ENCODE measurements at places on chromosomes 1 and 21. TPM values are rescaled to one million over a fixed set of nuclear protein-coding genes. Genes with fewer than 3 reads are reported as not detected.

Gene IARS2
- total RNA-seq, result 89.2 TPM

Gene S100A3
- 1.3 TPM for total RNA-seq

Gene RGS13
- not detected for total RNA-seq

Gene CZIB
- 47.1 TPM for total RNA-seq

Gene CDK18
- total RNA-seq, result 1.7 TPM

Gene PCP4L1
- not detected for total RNA-seq

Gene GPR161
- 19.6 TPM for total RNA-seq

Gene CLCA4
- not detected for total RNA-seq

Gene FCRL6
- total RNA-seq, result not detected

Gene ASCL5
- not detected for total RNA-seq

Gene SGIP1
- total RNA-seq, result 48.0 TPM

Gene PLXNA2
- 95.8 TPM for total RNA-seq

Gene TFF3
- 257 TPM for total RNA-seq

Gene RAB7B
- not detected for total RNA-seq

Gene MPZ
- 1.0 TPM for total RNA-seq

Gene F11R
- total RNA-seq, result 318 TPM

Gene KRTAP11-1
- total RNA-seq, result not detected

Gene IFNAR2
- total RNA-seq, result 19.4 TPM

Gene UBE2U
- total RNA-seq, result not detected

Gene C1orf226
- total RNA-seq, result 1.1 TPM

Gene S100A13
- 91.7 TPM for total RNA-seq

Gene SRGAP2
- 102 TPM for total RNA-seq

Gene TPTE
- total RNA-seq, result not detected

Gene ADIPOR1
- total RNA-seq, result 134 TPM

Gene ACADM
- 57.8 TPM for total RNA-seq

Gene RIPPLY3
- total RNA-seq, result not detected

Gene NKAIN1
- not detected for total RNA-seq

Gene F13B
- total RNA-seq, result not detected

Gene KRTAP13-2
- not detected for total RNA-seq

Gene SLFNL1
- 0.51 TPM for total RNA-seq

Gene ERG
- total RNA-seq, result 98.8 TPM

Gene HENMT1
- total RNA-seq, result 1.5 TPM

Gene UTS2
- not detected for total RNA-seq

Gene BEND5
- 0.47 TPM for total RNA-seq

Gene WNT3A
- total RNA-seq, result not detected

Gene LRRC7
- 0.37 TPM for total RNA-seq

Gene PLCH2
- under 0.01 TPM for total RNA-seq

Gene LCE3E
- total RNA-seq, result not detected

Gene WDTC1
- total RNA-seq, result 51.4 TPM

Gene COL9A2
- 1.2 TPM for total RNA-seq

Gene SPATA6
- 2.9 TPM for total RNA-seq

Gene ZNF683
- total RNA-seq, result not detected

Gene TMEM269
- total RNA-seq, result not detected

Gene HSPA6
- total RNA-seq, result 0.17 TPM

Gene PAPPA2
- under 0.01 TPM for total RNA-seq

Gene TMEM240
- total RNA-seq, result 1.7 TPM

Gene KCTD3
- 55.0 TPM for total RNA-seq

Gene CAMSAP2
- total RNA-seq, result 37.3 TPM

Gene FRRS1
- total RNA-seq, result 1.1 TPM

Gene SHC1
- 534 TPM for total RNA-seq

Gene RPL11
- 871 TPM for total RNA-seq

Gene DMBX1
- total RNA-seq, result not detected

Gene RGS2
- total RNA-seq, result 5.1 TPM

Gene AIM2
- total RNA-seq, result not detected

Gene RNF186
- not detected for total RNA-seq

Gene MROH9
- total RNA-seq, result not detected

Gene PRELP
- total RNA-seq, result not detected

Gene DCST1
- total RNA-seq, result not detected

Gene LYSMD1
- 3.3 TPM for total RNA-seq
